Stimulated activated CD8-positive, alpha-beta memory T cell treated with anti-CD3 and anti-CD28 coated beads, Interleukin-15, amount 100 ng/mL, for 4 hours (primary cell): ENCODE measurements at places on chromosomes 7 and 10.

GRCh38 chr10:49605939-49606509 is 4.1 kb upstream of the SLC18A3 start:
- no peak for DNase-seq

GRCh38 chr7:47379629-47380324 is 202.1 kb downstream of the TNS3 start:
- no peak for DNase-seq

DNA sequence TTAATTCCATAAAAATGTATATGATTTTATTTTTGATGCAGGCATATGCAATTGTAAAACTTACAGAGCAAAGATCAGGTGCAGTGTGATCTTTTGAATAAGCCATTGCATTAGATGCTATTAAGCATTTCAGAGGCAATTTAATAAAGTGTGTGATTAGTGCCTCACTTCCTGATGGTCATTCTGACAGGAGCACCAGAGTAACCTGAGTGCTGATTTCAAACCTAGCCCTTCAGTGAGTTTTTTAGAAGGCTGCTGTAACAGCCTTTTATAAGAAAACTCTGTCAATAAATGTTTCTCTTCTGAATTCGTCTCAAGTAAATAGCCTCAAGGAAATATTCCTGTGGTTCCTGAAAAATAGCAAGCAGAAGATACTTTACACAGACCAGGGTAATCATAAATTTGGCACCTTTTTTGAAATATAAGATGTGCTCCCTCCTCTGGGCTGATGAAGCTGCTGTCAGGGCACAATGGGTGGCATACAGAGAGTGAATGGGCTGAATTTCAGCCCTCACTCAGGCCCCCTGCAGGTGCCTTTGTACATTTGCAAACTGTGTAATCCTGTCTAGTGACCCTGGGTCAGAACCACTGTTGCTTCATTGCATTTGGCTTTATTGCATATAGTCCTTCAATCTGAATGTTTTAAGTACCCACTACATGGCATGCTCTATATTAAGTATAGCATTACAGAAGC is 193.7 kb upstream of the CSTF2T start:
- DNase-seq = no peak

DNA sequence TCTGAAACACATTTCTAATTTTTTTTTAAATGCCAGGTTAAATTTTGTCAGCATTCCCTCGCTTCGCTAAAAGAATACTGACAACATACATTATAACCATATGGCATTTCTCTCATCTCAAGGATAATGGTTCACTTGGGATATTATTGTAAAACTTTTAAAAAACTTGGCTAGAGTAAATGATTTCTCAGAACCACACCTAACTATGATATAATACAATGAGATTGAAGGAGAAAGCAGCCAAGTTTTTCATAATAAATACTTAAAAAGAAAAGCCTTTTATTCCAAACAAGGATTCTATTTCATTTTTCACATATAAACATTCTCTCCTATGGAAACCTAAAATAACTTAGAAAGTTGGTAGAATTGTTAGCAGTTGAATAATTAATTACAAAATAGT is 413.9 kb downstream of the HGF start:
- no peak for DNase-seq

GRCh38 chr7:37045681-37046179 is 321.4 kb upstream of the AOAH start:
- DNase-seq = no peak

GRCh38 chr7:140604076-140604475 is 36.5 kb downstream of the DENND2A start:
- DNase-seq = no peak

DNA sequence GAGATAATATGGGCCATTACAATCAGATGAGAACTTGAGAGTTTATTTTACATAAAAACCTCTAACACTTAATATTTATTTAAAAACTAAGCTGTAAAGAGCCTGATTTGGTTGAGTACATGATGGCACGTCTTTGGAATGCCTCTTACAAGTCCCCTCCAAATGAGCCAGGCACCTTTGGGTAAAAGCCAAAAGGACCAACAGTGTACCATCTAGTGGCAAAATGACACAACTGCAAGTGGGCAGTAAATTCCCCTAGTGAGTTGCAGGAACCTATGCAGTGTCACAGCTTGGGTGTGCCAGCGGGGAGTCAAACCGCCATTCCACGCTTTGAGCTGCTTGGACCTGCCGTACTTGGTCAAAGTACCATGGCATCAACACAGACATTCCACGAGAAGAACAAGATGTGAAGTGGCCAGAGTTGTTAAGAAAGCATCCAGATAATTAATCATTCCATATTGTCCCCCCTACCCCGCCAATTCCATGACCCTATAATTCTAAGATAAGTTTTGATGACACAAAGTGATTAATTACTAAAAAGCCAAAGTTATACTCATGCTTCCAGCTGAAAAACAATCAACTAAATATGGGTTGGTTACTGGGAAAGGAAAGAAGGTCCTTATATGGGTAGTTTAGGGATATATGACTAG is 115.2 kb downstream of the SORBS1 start:
- no peak for DNase-seq

DNA sequence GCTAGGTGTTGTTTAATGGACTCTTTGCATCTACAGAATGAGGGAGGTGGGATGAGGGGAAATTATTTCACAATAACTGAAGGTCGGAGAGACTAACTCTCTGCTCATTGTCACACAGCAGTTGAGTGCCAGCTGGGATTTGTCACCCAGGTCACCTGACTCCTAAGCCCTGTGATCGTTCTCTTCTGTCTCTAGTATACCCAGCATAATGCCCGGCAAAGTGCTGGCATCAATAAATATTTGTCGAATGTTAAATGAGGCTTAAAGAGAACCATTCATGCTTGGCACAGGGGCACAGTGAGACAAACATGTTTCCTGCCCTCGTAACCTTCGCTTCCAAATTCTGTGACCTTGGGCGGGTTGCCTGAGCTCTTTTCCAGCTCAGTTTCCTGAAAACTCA is 70.8 kb downstream of the TCF7L2 start:
- DNase-seq = no peak

- no peak for DNase-seq
Observed at GRCh38 chr10:11557513-11557912, 53.9 kb downstream of the USP6NL start.

- DNase-seq = no peak
Observed at GRCh38 chr10:24331457-24331856, 122.5 kb downstream of the KIAA1217 start.

DNA sequence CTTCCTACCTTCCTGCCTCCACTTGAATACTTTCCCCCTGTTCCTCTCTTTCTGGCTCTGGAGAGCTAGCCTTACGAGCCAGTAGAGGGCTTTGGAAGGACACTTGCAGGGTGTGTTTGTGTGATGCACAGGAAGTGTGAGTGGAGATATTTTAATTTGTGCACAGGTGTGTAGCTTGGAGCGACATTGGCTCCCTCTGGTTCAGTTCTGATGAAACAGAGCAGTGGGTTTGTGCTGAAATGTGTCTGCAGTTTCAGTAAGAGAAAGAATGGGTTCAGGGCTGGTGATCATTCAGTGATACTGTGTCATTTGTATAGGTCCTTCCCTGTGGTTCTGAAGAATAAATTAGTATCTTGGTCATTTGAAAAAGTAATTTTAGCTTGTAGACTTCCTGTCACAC is 86.9 kb downstream of the SND1 start:
- DNase-seq = no peak

GRCh38 chr7:50329775-50330174 is 25.3 kb downstream of the IKZF1 start:
- no peak for DNase-seq

DNA sequence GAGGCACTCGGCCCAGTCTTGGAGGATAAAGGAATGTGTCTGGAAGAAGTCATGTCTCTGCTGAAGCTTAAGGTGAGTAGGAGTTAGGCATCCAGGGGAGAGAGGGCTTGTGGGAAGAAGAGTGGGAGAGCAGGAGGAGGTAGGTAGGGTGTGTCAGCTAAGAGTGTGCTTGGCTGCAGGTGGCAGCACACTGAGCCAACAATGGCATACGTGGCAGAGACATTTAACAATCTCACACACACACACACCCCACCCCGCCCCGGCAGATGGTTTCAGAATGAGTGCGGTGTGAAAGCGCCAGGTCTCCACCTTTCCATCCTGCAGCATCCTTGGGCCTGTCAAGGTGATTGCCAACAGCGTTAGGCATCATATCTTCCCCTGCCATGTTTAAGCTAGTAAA is 11.2 kb upstream of the ARPC1A start:
- no peak for DNase-seq

DNA sequence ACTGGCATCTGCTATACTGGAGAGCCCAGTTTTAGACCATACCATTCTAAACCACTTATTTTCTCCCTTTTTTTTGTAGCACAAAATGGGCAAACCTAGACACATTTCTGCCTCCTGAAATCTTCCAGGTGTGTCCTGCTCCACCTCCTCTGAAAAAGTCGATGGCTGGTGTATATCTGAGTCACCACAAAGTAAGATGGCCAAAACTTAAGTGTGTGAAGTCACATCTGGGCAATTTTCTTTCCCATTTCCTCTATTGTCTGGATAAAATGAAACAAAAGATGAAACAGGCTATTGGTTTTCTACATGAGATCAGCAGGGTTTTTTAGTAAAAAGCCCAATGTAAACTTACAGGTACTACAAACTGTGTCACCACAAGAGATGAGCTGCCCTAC is 65.5 kb downstream of the OSBPL3 start:
- DNase-seq = no peak

GRCh38 chr7:49692516-49692915 is 80.9 kb upstream of the VWC2 start:
- DNase-seq = no peak

DNA sequence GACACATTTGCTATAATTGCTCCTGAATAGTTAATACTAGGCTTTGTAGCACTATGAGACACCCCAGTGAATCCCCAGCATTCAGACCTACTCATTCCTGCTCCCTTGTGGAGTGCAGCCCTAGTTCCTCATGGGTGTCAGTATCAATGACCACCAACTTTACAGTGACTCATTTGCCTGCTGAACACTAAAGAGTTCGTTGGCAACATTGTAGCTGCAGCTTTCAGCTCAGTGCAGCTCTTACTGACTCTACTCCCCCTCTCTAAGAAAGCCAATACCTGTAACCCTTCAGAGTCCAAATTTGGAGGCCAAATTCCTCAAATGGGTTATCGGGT is 127.1 kb upstream of the MTPN start:
- no peak for DNase-seq

DNA sequence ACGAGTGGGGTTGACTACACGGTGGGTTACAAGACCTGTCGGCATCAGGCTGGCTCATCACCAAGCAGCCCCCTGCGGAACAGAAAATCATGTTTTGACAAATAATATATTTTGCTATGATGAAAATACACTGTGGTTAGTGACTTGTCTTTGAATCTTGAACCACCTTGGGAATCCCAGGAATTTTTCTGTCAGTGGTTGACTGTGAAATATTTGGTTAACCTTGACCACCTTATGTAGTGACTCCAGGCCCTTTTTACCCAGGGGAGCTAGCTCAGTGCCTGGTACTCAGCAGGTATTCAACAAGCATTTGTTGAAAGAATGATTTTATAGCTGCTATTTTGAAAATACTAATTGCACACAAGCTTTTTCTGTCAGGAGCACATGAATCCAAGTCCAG is 406.0 kb downstream of the PHF14 start:
- DNase-seq = no peak

- no peak for DNase-seq
Observed at GRCh38 chr10:117751259-117751658, 208.7 kb downstream of the EMX2 start.

DNA sequence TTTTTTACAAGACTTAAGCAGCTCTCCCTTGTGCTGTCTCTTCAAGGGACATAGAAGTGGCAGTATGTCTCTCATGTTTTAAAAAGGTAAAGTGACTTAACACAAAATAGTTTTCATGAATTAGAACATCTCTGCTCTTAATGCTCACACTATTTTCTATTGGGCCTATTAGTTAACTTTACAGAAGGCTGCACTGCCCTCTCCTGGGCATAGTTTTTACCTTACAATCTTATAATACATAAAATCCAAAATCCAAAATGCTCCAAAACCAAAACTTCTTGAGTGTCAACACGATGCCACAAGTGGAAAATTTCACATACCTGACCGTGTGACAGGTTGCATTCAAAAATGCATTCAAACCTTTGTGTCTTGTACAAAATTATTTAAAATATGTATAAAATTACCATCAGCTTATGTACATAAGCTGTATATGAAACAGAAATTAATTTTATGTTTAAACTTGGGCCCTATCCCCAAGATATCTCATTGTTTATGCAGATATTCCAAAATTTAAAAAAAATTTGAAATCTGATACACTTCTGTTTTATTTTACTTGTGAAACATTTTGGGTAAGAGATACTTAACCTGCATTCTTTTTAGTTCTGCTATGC is 25.8 kb downstream of the TES start:
- no peak for DNase-seq

DNA sequence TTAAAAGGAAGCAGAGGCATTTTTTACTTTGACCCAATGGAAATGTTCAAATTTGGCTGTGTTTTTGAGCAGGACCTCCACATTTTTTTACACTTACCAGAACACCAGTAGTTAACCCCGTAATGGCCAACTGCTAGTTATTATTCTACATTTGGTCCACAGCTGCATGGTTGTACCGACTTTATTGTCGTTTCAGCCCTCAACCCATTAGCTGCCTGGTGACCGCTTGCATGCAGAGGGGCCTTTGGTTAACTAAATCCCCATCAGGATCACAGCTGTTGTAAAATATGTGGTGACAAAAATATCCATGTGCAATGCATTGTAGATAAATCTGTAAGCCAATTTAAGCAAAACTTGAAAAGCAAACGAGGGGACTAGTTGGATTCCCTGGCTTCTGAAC is 342.2 kb upstream of the MEOX2 start:
- no peak for DNase-seq

- DNase-seq = no peak
Observed at GRCh38 chr10:129769381-129770116, 194.5 kb downstream of the EBF3 start.

DNA sequence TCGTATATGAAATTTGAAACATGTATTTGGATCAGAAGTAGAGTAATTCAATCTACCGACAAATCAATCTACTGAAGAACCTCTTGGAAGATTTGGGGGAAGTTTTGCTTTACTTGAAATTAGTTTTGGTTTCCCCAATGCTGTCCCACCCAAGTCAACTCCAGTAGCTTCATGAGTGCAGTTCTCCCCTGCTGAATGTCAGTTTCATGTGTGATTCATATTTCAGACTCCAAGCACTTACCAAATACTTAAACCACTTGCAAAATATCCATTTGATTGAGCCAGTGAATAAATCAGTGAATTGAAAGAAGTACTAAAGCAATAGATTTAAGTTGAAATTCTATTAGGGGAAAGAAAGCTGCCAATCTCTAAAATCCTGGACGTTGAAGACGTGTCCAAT is 9.3 kb downstream of the CALML5 start:
- DNase-seq = no peak

GRCh38 chr7:129943352-129943751 is 9.4 kb downstream of the UBE2H start:
- no peak for DNase-seq

DNA sequence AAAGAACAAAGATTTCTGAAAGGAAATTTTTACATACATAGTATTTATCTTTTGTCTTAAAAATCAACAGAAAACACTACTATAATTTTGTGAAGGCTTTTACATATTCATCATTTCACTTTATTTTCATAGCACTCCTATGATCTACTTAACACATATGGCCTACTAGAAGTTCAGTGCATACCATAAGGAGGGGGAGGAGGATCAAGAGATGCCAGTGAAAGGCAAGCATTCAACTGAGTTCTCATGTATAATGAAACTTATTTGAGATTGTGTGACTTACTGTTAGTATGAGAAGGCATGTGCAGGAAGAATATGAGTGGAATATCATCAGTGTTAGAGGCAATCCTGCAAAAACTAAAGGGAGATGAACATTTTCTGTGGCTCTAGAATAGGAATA is 10.6 kb downstream of the BRAF start:
- no peak for DNase-seq

GRCh38 chr10:79159141-79159651 is 90.4 kb downstream of the ZMIZ1 start:
- no peak for DNase-seq
